ENCODE measurements at places on chromosomes 16 and 17. TPM values are rescaled to one million over a fixed set of nuclear protein-coding genes. Genes with fewer than 3 reads are reported as not detected.

HAP1 gene
- 0.90 TPM for polyA plus RNA-seq

TM4SF5 gene
- 2.8 TPM for polyA plus RNA-seq

HIRIP3 gene
- 22.1 TPM for polyA plus RNA-seq

CD300H gene
- 0.42 TPM for polyA plus RNA-seq

GDPD3 gene
- 11.3 TPM for polyA plus RNA-seq

FBF1 gene
- polyA plus RNA-seq = 7.5 TPM

KRT31 gene
- polyA plus RNA-seq = not detected

KRTAP9-2 gene
- not detected for polyA plus RNA-seq

LDHD gene
- polyA plus RNA-seq = 4.3 TPM

DHX58 gene
- 7.1 TPM for polyA plus RNA-seq

DRC7 gene
- polyA plus RNA-seq = 4.8 TPM

IGFALS gene
- polyA plus RNA-seq = 1.4 TPM

RFWD3 gene
- polyA plus RNA-seq = 31.6 TPM

PDE6G gene
- polyA plus RNA-seq = 10.0 TPM

KCNH4 gene
- polyA plus RNA-seq = 0.03 TPM

SSH2 gene
- polyA plus RNA-seq = 16.1 TPM

TNFSF13 gene
- 12.5 TPM for polyA plus RNA-seq

GPR142 gene
- not detected for polyA plus RNA-seq

SYCE1L gene
- polyA plus RNA-seq = 4.7 TPM

SMIM36 gene
- 0.14 TPM for polyA plus RNA-seq

TRPV3 gene
- 0.88 TPM for polyA plus RNA-seq

MT1F gene
- 58.2 TPM for polyA plus RNA-seq

SLC16A6 gene
- 0.73 TPM for polyA plus RNA-seq

GOSR1 gene
- 53.8 TPM for polyA plus RNA-seq

FOXC2 gene
- polyA plus RNA-seq = 46.3 TPM

PERCC1 gene
- polyA plus RNA-seq = not detected

CRYBA1 gene
- not detected for polyA plus RNA-seq

DNAH17 gene
- 2.4 TPM for polyA plus RNA-seq

MARCHF10 gene
- 1.7 TPM for polyA plus RNA-seq

KCNAB3 gene
- 14.9 TPM for polyA plus RNA-seq

DPEP1 gene
- polyA plus RNA-seq = 28.6 TPM
